ENCODE measurements at places on chromosomes 2 and 18. TPM values are rescaled to one million over a fixed set of nuclear protein-coding genes. Genes with fewer than 3 reads are reported as not detected.

Gene HYCC2
- total RNA-seq, result 17.4 TPM

- peaks cover 30% of the 10 kb centered on the region for H3K4me1 ChIP-seq
- no peaks in the 10 kb centered on the region for H3K27me3 ChIP-seq
- H3K36me3 ChIP-seq, result peaks cover 17% of the 10 kb centered on the region
- DNase-seq, result no peak
- H3K27ac ChIP-seq, result peak overlapping the region; percentile 19
Measured at GRCh38 chr2:6412533-6413091, 453.1 kb downstream of the CMPK2 start.

- no peaks in the 10 kb centered on the region for H3K27me3 ChIP-seq
- H3K4me3 ChIP-seq, result no peak overlapping the region
- no peaks in the 10 kb centered on the region for H3K4me1 ChIP-seq
- DNase-seq, result no peak
- H3K27ac ChIP-seq, result no peak overlapping the region
Measured at GRCh38 chr18:33184175-33184574, 256.3 kb downstream of the CCDC178 start.

GRCh38 chr2:82527124-82527523 is 1932.0 kb downstream of the SUCLG1 start:
- no peaks in the 10 kb centered on the region for H3K27me3 ChIP-seq
- DNase-seq, result no peak
- no peak overlapping the region for H3K27ac ChIP-seq
- H3K4me1 ChIP-seq, result no peaks in the 10 kb centered on the region

- H3K4me1 ChIP-seq, result peaks cover 11% of the 10 kb centered on the region
- no peak overlapping the region for H3K4me3 ChIP-seq
- peaks cover 25% of the 10 kb centered on the region for H3K36me3 ChIP-seq
Measured at GRCh38 chr2:48469731-48470130, 60.2 kb upstream of the STON1 start.

DNA sequence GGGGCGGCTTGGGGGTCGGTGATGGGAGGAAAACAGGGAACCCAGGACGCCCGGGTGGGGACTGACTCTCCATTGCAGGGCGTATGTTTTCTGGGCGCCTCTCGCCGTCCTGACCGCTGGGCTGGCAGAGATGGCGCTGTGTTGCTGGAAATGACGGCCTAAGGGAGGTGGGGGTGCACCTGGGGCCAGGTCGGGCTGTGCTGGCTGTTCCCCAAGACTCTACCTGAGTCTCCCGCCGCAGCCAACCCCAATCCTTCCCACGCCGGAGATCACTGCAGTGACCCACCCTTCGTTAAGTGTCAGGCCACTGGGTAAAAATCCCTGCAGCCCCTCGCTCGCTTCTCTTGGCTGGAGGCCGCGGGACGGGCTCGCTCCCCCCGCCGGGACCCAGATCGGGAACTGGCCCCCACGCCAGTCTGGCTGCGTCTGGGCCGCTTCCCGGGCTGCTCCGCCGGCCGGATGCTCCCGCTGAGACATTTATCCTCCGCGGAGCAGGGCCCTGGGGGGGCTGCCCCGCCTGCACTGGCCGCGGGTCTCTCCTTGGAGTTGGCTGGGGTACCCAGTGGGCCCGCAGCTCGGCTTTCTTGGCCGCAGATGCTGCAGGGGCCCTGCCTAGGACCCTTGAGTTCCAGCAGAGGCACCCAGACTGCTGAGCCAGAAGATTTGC is 7.8 kb upstream of the ARMC9 start:
- peaks cover 5% of the 10 kb centered on the region for H3K27me3 ChIP-seq
- no peak overlapping the region for H3K27ac ChIP-seq
- H3K36me3 ChIP-seq, result no peaks in the 10 kb centered on the region
- H3K4me1 ChIP-seq, result peaks cover 19% of the 10 kb centered on the region
- no peak overlapping the region for H3K4me3 ChIP-seq
- DNase-seq, result no peak
